Right renal cortex interstitium (tissue), 3 donors: ENCODE measurements at places on chromosomes 13 and 19.
A peak's percentile ranks its signal among the peaks of the same experiment; 100 is the strongest.

- no peak for DNase-seq
Observed at GRCh38 chr13:112531263-112531794, 56.6 kb downstream of the TUBGCP3 start.

DNA sequence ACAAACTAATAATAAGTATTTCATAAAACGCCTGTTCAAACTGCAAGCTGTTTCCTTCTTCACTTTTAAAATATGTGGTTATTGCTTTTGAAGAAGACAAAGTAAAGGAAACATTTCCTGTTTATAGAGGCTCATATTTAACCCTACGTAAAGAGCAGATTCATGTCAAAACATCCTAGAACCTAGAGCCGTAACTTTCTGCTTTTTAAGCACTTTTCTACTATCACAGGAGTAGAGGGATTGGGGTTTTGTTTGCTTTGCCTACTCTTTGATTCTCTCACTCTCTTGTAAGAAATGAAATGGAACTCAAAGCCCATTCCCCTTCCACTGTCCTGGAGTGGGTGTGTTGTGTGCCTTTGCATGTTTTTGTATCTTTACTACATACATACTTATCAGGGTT lies 54.0 kb upstream of the GPR183 start:
- no peak for DNase-seq

DNA sequence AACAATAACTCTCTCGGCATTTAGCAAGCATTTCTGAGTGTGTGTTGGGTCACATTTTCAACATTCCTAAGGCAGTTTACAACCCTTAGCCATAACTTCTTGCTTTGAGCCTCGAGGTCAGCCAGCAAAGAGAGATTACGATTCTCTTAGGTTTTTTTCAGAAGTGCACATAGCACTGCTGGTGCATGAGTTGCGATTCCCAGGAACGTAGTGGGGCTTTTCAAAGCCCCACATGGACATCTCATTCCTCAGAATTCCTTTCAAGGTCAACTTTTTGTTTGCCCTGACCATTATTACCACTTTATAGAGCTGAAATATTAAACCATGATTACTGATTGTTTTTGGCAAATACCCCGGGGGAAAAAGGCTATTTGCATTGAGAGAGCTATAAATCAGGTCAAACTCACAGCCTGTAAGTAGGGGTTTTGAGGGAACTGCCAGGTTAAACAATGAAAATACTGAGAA lies 705.3 kb downstream of the GPC5 start:
- DNase-seq, result peak; percentile 47

- no peak for DNase-seq
Observed at GRCh38 chr19:13210339-13210775, 60.1 kb downstream of the IER2 start.

- DNase-seq, result peak; percentile 85
Observed at GRCh38 chr19:38004521-38005223, 97.7 kb downstream of the SIPA1L3 start.

- DNase-seq, result no peak
Observed at GRCh38 chr13:45142440-45143345, 22.4 kb downstream of the GTF2F2 start.

- no peak for DNase-seq
Observed at GRCh38 chr13:109761695-109762094, 24.7 kb downstream of the IRS2 start.

DNA sequence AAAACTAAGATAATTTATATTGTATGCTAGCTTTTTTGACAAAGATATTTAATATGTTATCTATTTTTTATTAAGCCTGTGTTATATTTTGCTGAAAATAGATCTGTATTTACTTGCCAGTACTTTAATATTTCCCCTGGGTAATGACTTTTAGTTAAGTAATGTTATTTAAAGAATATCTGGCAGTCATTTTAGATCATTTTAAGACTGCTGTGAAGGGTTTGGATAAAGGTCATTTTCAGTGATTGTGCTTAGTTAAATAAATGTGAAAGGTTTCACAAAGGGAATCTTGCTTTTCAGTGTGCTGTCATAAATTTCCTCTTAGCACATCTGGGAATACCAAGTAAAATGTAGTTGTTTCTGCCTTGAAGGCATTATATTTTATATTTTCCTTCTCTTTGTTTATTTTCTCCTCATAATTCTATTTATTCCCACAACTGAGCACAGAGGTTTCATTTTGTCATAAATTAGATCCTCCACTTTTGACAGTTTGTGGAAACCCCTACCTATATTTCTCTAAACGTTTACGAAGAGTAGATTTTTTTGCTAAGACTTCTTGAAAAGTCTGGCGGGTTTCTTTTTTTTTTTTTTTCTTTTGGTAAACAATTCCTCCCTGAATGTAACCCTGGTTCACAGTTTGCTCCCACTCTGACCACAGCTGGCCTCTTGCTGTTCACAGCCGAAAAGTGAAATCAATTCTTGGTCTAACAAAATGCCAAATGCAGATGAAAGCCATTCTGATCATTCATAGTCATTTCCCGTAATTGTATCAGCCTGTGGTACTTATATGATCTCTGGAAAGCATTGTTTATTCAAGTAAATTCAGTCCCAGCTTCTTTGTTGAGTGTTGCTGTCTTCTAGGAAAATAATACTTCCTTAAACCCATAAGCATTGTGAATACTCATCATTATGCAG lies 87.8 kb downstream of the MAB21L1 start:
- DNase-seq, result peak; percentile 14

- no peak for DNase-seq
Observed at GRCh38 chr19:3881272-3882040, 971 bp downstream of the ATCAY start.
